MG63 (cell line): ENCODE measurements at places on chromosomes 11 and 22.

DNA sequence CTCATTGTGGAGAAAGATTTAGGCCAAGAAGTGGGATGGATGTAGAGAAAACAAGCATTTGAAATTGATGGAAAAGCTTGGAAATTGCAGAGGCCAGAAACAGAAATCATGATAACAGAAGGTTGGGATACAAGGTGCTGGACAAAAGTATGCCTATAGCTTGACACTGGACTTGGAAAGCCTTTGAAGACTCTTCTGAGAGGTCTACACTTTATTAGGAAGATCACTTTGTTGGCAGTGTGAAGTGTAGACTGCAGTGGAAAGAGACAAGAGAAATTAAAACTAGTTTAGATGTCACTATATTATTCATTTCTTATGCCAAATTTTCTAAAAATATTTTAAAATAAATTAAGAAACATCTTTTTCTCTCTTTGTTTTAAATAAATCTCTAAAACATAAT lies 59.1 kb downstream of the KIF18A start:
- DNase-seq: no peak

- no peak for DNase-seq
Measured at GRCh38 chr22:19463491-19464469, 15.2 kb downstream of the UFD1 start.

DNA sequence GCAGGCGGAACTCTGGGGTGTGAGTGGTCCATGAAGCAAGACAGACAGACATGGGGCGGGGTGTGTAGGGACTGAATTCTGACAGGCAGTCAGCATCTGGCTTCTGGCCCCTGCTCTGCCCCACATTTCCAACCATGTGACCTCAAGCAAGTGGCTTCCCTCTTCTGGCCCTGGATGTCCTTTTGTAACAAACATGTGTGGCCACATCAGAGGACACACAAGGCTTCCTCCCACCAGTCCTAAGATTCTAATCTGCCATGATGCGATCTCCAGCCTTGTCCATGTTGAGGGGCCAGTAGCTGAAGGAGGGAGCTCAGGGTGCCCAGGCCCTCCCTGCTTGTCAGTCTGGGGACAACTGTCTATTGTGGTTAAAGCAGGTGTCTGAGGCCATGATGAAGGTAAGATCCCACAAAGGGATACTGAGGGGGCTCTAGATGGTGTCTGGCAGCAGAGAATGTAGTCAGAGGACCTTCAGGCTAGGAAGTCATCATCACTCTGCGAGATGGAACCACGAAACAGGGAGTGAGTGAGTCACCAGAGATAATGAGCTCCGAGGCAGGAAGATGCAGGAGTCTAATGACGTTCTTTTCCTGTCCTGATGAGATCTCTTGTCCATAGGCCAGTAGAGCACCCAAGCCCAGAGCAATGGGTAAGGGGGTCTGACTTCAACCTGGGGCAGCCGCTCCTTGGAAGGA lies 27.4 kb downstream of the DRD2 start:
- peak; percentile 14 for DNase-seq

GRCh38 chr11:8228231-8228630 lies 35.4 kb downstream of the LMO1 start:
- no peak for DNase-seq

DNA sequence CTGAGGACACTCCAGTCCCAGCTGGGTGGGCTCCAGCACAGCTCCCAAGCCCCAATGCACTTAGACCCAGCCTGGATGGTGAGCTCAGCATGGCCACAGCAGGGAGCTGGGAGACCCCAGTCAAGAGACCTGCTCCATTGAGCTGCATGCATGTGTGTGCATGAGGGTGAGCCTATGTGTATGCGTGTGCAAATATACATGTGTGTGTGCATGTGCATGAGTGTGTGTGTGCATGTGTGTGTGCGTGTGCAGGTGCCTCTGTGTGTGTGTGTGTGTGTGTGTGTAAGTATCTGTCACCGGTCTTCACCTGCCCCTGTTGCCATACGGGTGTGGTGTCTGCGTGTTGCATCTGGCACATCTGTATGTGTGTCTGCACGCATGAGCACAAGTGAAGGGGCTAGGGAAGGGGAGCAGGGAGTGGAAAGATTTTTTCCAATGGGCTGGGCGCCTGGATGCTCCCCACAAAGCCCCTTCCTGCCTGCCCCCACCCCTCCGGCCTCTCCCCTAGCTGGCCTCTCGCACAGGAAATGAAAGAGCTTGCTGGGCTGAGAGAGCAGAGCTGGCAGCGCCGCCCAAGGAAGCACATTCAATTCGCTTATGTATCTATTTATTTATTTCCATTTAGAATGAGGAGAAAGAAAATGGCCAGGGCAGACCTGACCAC lies 4.1 kb downstream of the TSPAN32 start:
- peak; percentile 78 for DNase-seq

GRCh38 chr11:47161134-47161854 lies 15.4 kb downstream of the ARFGAP2 start:
- DNase-seq: peak; percentile 57

DNA sequence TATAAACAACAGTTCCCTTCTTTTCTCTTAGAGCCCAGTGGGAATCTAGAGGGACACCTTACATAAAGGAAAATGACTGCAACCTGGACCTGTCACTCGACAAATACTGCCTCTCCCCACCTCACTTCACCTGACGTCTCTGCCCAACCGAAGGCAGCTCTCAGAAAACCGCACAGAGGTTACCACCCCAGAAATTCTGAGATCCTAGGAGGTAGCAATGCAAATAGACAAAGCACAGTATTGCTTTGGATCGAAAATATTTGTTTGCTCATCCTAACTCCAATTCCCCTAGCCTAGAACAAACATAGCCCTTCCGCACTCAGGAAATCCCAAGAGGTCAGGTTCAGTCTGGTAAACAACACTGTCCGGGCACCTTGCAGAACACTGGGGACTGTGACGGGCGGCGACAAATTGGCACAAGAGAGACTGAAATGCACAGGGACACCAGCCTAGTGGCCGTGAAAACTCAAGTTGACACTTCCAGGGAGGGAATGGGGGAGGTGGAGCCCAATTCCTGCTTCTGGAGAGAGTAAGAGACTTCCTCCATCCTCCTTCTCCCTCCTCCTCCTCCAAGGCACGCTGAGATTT lies 420 bp upstream of the TRIM44 start:
- no peak for DNase-seq

- DNase-seq: peak; percentile 94
Measured at GRCh38 chr22:37626144-37626543, 13.3 kb upstream of the SH3BP1 start.
